SJSA1 (cell line): ENCODE measurements at places on chromosomes 12 and 14.

GRCh38 chr12:120381752-120382419 lies 12.9 kb upstream of the MSI1 start:
- DNase-seq = peak; percentile 63

DNA sequence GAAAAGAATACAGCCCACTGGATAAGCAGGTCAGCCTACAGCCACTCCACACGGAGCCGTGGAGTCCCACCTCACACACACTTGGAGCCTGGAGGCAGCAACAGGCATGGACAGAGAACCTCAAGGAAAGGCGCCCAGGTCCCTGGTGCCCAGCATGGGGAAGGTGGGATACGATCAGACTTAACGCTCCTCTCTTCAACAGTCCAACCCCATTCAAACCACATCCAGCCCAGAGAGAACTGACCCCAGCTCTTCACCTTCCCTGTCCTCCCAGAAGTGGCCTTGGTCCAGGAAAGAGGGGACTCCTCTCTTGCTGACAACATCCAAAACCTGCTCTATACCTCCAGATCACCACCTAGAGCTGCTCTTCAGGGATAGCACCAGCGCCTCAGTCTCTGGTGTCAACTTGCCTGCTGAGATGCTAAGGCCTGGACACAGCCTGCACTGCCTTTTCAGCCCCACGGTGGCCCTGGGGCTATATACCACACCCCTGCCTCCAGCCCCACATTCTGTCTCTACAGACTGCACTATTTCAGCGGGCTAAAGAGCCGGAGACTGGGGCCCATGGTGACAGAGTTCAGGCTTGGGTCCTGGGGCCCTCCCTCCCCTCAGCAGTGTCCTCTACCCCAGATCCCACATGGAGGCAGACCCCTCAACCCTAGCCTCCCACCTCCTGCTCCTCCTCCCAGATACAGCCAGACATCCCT lies 7.0 kb downstream of the ADCY6 start:
- DNase-seq = no peak

GRCh38 chr12:22262309-22262708 lies 72.2 kb downstream of the ST8SIA1 start:
- no peak for DNase-seq

DNA sequence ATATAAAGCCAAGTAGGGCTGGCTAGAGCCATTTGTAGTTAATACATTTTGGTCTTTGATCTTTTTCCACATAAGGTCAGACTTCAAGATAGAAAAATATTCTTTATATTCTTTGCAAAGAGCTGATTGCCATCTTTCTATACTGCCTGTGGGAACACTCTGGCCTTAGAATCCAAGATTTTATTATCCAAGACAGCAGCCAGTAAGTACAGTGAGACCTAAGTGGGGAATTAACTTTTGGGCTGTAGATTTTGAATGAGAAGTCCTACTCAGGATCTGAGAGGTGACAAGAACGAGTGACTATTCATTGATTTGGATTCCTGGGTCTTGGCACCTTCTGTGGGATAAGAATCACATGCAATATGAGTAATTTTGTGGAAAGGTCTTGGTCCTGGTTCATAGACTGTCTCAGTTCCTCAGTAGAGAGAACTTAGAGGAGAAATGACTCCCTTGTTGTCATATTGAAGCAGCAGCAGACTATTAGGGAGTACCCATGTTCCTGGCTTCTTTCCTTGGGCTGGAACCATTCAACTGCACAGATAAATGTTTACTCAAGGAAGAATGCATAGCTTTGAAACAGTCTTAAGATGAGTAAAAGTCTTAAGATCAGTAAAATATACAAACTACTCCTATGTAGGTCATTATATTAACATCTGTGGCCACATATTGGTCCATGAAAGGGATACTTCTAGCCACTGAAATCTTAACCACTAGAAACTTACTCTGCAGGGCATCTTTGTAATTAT lies 353.8 kb downstream of the RAD51B start:
- DNase-seq = peak; percentile 44

DNA sequence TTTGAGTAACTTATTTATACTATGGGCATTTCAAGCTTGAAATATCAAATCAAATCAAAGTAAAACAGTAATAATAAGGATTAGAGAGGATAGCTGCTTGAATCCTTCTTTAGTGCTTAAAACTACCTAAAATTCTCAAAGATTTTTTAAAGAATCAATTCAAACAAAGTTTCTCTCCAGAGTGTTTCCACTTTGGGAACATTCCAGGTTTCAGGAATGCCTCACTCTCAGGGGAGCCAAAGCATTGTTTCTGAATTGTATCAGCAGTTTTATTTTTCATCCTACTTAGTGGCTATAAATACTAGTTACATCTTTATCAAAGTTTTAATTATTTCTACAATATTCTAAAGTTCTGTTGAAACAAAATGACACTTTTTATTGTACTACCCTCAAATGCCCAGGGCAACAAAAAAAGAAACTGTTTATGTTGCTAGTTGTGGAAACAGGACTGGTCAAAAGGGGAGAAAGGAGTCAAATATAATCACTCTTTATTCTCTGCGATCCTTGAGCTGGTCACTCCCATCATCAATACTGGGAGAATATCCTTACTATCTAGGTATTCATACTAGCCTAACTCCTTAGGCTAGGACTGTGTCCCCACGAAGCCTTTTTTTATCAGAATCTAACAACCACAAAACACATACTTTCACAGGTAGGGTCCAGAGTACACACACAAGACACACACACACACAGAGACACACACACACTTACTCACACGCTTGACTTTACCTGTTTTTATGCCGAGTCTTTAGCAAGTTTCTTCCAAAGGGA lies 598 bp downstream of the RASSF9 start:
- no peak for DNase-seq

GRCh38 chr14:53355581-53356112 lies 202.5 kb upstream of the DDHD1 start:
- DNase-seq = no peak

DNA sequence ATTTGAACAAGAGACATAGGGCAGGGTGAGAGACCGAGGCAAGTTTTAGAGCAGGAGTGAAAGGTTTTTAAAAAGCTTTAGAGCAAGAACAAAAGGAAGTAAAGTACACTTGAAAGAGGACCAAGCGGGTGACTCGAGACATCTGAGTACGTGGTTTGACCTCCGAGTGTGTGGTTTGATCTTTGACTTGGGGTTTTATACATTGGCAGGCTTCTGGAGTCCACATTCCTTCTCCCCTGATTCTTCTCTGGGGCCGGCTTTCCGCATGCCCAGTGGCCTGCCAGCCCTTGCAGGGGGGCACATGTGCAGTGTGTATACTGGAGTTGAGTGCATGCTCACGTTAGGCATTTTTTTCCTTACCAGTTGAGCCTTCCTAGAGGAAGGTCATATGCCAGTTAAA lies 96.3 kb downstream of the SLC15A4 start:
- no peak for DNase-seq

- DNase-seq = no peak
Observed at GRCh38 chr12:56932867-56933266, 1.3 kb downstream of the SDR9C7 start.

DNA sequence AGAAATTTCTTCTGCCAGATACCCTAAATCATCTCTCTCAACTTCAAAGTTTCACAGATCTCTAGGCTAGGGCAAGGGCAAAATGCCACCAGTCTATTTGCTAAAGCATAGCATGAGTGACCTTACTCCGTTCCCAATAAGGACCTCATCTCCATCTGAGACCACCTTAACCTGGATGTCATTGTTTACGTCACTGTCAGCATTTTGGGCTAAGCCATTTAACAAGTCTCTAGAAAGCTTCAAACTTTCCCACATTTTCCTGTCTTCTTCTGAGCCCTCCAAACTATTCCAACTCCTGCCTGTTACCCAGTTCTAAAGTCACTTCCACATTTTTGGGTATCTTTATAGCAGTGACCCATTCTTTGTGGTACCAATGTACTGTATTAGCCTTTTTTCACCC lies 259.2 kb upstream of the KITLG start:
- DNase-seq = no peak

- no peak for DNase-seq
Observed at GRCh38 chr14:27688841-27689444, 1077.6 kb upstream of the FOXG1 start.

GRCh38 chr14:22163051-22163450 lies 426.0 kb downstream of the DAD1 start:
- DNase-seq = no peak

DNA sequence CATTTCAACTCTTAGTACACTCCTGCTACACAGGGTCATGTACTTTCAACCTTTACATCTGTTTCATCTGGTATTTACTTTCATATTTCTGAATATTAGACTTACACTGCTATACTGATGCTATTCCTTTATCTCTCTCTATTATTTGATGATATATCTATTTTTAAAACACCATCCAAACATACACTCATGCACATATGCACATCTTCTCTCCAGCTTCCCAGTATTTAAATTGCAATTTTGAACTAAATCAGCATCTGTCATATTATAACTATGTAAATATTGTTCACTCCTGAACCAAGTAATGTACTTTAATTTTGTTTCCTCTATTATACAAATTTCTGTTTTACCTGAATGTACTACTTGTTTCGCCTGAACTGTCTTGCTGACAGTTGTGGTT lies 293.6 kb upstream of the FLRT2 start:
- no peak for DNase-seq

DNA sequence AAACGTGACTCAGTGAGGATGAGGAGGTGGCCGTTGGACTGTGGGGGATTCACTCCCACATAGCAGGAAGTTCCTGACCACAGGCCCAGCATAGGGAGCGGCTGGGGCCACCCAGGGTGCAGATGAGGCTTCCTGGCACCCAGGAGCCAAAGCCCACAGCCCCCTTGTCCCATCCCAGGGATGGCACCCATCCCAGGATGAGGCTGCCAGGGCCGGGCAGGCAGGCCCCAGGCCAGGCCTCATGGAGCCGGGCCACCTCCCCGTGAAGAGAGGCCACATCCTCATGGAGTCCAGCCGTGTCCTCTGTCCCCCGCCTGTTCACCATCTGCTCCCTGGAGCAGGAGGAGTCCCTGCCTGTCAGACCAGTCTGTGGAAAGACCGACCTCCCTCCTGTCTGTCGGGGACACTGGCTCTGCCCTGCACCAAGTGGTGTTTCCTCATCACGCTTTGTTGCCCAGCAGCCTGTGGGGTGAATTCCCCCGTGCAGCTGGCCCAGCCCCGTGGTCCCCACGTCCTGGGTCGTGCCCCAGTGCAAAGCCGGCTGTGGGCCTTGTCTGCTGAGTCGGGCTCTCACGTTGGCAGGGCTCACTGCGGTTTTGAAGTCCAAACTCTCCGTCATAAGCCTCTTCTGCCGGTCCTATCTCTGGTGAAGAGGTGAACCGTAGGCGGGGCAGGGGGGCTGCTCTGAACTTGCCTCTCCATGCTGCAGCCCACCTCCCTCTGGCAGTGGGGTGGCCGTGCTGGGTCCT lies 24.5 kb downstream of the MMP17 start:
- DNase-seq = peak; percentile 93

DNA sequence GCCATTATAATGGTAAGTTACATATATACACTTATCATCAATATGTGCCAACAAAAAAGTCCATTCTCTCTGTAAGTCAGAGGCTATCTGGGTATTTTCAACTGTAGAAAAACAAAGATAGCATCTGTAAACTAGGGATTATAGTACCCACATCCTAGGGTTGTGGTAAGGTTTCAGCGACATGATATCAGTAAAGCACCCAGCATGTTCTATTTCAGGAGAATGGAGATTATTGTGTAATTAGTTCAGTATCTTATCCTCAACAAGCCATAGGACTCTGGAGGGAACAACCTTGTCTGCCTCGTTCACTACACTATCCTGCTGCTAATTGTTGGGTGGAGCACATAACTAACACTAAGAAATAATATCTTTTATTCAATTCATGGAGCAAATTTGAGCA lies 19.7 kb upstream of the CKAP4 start:
- DNase-seq = no peak

- DNase-seq = no peak
Observed at GRCh38 chr12:97512696-97513095, 50.1 kb downstream of the RMST start.

DNA sequence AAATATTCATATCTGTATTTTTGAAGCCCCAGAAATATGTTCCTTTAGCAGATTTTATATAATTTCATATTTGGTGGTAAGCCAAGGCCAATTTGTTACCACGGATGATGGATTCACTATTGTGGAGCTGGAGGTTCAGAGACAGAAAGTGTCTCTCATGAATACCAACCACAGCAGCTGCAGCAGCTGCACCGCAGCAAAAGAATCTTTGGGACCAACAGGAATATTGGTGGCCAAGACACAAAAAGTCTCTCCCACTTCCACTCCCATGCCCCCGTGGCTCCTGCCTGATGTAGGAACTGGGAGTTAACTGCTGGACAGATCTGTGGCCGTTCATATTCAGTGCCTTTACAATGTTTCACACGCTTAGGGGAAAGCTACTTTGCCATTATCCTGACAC lies 155.3 kb downstream of the ADAMTS20 start:
- DNase-seq = no peak

DNA sequence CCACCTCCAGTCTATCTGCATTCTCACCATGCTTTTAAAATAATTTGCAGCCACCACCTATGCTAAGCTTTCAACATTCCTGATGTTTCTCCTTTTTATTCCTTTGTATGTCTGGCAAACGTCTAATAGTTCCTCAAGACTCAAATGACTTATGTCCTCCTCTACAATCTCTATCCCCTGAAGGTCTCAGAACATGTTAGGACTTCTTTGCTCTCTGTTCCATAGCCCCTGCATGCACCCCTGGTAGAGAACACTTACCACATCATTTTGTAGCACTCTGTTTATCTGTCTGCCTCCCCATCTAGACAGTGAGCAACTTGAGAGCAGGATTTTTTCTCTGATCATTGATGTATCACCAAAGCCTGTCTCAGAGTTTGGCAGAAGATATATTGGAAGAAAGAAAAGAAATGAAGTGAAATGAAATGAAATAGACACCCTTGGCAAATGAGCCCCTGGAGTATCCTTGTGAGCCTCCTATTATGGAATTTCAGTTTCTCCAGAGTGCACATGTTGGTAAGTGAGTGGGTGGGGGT lies 1231.2 kb upstream of the FLRT2 start:
- DNase-seq = no peak

DNA sequence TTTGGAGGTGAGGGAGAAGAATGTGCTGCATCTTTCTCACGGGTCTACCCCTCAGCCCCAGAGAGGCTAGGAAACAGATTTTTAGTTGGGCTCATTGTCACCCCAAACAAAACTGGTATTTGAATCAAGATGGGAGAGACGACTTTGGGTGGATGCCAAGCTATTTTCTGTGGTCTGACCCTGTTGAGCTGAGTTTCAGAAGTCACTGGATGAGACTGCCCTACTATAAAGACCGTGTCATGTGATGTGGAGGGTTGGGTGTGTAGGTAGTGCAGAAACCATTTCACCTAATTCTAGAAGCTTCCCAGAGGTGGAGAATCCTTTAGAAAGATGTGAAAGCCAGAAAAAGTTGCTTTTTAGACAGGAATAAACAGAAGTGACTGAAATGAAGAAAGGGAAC lies 60.2 kb downstream of the IFT43 start:
- DNase-seq = no peak

DNA sequence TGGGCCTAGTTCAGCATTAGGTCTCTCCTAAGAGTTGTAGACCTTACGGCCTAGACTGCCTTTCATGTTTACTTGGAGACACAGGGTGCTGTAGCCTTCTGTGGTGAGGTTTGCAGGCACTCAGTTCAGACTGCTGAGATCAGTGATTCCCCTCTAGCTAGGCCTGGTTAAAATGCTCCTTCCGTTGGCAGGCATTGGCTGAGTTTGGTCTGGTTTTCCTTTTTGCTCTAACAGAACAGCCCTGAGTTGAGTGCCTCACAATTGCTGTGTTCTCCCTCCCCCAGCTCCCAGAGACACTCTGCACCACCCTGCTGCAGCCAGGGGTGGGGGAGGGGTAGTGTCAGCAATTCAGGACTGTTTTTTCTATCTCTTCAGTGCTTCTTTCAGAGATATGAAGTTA lies 178.9 kb upstream of the DYRK2 start:
- DNase-seq = peak; percentile 22

GRCh38 chr14:100708425-100709288 lies 18.0 kb upstream of the DLK1 start:
- DNase-seq = no peak
